Islet precursor cell (in vitro differentiated cells): ENCODE measurements at places on chromosomes 7 and 10.

- DNase-seq: no peak
Measured at GRCh38 chr7:75979759-75980429, 14.5 kb downstream of the TMEM120A start.

DNA sequence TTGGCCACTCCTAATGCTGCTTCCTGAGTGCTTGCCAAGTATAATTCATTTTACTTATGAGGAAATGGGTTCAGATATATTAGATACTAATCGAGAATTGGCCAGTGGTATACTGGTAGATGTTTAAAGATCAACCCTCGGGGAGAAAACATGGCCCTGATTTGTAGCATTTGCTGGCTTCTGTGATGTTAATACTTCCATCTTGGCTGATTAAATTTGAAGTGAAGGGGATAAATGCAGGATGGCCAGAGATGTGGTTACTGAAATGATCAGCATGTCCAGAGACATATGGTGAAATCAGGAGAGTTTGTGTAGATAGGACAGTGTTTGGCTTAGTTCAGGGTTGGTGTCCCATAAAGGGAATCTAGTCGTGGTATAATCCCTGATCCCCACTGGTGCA, 11.2 kb downstream of the UBE2D4 start:
- DNase-seq: no peak

- DNase-seq: no peak
Measured at GRCh38 chr10:103449208-103450144, 2.7 kb downstream of the CALHM2 start.

DNA sequence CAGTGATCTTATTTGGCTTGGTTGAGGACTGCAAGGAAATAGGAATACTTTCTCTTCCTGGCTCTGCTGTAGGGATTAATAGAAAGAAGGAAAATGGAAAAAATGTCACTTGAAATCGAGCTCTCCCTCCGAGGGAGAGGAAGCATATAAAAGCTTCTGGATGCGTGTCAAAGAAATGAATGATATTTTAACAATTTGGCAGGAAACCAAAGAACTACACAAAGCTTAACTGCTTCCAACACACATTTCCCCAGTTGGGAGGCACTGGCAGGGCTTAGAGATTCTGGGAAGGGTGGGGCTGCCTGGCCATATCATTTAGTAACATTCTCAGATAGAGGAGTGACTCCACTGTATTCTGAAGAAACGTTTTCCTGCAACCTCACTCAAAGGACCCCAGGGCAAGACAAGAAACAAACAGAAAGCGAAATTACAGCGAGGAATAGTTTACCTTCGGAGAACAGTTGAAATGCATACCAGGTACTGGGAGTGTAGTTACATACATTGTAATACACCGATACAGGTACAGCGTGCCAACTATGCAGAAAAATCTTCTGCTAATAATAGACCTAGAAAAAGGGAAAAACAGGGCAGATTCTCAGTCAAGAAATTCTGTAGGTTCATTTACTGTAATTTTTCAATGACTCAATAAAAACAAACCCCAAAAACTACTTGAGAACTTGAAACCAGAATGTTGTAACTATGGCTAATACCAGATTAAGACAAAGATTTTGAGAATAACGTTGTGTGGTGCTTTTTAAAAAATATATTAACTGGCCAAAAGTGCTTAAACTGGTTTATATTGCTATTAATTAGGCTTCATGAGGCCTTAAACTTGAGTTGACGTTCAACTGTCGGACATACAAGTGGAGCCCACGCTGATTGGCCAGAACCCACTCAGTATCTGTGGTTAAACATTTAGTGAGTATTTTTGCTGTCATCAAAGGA, 75.7 kb upstream of the ASAH2 start:
- no peak for DNase-seq

GRCh38 chr7:71871446-71871845, 540.7 kb downstream of the CALN1 start:
- DNase-seq: no peak
